ENCODE measurements at places on chromosomes 6 and 20. TPM values are rescaled to one million over a fixed set of nuclear protein-coding genes. Genes with fewer than 3 reads are reported as not detected.

DNA sequence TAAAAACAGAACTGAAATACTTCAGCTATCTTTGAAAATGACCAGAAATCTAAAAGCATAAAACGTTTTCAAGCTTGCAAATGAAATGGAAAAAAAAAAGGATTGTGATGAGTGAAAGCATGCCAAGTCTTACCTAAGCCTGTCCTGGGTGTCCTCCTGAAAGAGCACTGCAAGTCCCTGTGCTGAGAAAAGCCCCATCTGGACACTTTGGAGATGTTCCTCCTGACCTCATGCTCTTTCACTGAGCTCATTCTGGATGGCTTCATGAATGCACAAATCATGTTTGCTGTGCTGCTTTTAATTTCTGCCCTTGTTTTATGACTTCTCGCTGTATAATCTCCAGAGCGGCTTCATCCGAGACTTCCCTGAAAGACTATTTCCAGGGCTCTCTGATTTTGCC, 136.0 kb downstream of the SOD2 start:
- no peak for DNase-seq

The SLC24A3 gene
- not detected for total RNA-seq

GRCh38 chr6:26362836-26363220, 2.2 kb upstream of the BTN3A2 start:
- no peak for DNase-seq

DNA sequence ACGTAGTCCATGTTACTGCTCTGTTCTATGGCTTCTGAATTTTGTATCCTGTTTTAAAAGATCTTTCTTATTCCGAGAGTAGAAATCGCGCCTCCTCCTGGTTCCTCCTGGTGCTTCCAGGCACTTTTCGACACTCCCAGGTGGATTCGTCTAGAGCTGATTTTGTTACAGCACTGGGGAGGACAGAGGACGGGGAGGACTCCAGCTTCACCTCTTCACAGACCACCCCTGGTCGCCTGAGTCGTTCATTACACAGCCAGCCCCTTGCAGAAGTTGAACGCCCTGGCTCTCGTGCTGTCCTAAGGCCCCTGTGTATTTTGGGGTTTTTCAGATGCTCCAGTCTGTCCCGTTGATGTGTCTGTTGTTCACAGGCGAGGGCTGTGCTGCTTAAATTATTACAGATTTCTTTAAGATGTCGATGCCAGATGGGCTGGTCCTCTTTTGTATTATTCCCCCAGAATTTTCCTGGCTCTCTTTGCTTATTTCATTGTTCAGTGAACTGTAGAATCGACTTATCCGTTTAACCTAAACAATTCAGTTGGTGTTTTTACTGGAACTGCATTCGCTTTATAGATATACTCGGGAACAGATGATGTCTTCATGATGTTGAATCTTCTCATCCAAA, 30.5 kb downstream of the COL20A1 start:
- no peak for DNase-seq

DNA sequence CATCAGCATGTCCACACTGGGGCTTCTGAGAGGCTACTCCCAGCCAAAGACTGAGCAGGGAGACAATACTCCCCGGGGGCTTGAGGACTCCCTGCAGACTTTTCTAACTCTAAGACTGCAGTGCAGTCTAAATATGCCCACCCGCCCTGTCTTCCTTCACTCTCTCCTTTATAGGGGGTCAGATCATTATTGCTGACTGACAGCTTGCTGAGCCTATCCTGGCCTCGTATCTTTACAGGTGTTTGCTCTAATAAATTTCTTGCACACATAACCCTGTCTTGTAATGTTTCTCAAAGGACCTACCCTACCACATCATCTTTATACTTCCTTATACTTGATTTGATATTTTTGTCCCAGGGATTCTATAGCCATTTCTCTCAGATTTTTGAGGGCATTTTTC, 39.4 kb upstream of the MOCS1 start:
- DNase-seq: no peak

The MCM8 gene
- 31.4 TPM for total RNA-seq

GRCh38 chr20:35446356-35447078, 8.5 kb upstream of the GDF5 start:
- no peak for DNase-seq

The LPIN3 gene
- total RNA-seq: 0.37 TPM

The MOXD1 gene
- total RNA-seq: 0.45 TPM

DNA sequence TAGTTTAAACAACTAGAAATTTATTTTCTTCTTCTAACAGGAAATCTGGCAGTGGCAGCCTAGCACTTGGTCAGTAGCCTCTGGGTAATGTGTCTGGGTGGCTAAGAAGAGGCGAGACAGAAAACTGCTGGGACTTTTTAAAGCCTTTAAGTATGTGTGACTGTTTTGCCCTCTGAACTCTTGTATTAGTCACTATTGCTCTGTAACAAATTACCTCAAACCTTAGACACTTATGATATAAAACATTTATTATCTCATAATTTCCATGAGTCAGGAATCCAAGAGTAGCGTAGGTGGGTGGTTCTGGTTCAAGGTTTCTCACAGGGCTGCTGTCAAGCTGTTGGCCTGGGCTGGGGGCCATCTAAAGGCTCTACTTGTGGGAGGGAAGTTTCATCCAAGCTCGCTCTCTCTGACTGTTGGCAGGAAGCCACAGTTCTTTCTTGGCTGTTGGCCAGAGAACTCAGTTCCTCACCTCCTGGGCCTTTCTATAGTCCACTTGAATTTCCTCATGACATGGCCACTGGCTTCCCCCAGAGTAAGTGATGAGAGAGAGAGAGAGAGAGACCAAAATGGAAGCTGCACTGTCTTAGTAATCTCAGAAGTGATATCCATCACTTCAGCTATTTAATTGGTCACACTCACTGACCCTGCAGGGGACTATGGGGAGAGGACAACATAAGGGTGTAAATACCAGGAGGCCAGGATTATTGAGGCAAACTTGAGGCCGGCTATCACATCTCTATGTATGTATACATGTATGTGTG, 17.4 kb upstream of the TBC1D22B start:
- peak; percentile 71 for DNase-seq

DNA sequence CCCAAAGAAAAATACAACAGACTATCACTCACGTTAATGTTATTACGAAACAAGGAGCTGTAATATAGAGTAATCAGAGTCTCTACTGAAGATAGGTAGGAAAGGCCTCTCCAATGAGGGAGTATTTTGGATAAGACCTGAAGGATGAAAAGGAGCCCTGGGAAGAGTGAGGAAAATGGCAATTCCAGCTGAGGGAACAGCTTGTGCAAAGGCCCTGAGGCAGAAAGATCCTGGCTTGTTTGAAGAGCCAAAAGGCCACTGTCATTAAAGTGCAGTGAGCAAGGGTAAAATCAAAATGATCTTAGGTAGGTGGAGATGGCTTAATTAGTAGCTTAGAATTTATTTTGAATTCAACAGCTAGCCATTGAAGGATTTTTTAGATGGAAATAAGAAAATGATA, 138.6 kb downstream of the KHDC1L start:
- no peak for DNase-seq

The MRPL18 gene
- 87.0 TPM for total RNA-seq

DNA sequence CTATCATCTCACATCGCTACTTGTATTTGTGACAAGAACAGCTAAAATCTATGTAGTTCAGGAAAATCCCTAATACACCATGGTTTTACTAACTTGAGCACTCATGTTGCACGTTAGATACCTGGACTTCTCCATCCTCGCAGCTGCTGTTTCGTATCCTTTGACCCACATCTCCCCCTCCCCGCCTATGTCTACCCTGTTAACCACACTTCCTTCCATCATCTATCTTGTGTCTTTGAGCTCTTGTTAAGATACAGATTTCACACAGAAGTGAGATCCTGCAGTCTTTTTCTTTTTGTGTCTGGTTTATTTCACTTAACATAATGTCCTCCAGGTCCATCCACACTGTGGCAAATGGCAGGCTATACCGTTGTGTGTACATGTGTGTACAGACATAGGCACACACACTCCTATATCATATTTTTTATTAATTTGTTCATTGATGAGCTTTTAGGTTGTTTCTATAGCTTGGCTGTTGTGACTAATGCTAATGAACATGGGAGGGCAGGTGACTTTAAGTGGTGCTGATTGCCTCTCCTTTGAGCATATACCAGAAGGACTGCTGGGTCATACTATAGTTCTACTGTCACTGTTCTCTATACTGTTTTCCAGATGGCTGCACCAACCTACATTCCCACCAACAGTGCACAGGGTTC, 117.8 kb downstream of the WDR27 start:
- no peak for DNase-seq

DNA sequence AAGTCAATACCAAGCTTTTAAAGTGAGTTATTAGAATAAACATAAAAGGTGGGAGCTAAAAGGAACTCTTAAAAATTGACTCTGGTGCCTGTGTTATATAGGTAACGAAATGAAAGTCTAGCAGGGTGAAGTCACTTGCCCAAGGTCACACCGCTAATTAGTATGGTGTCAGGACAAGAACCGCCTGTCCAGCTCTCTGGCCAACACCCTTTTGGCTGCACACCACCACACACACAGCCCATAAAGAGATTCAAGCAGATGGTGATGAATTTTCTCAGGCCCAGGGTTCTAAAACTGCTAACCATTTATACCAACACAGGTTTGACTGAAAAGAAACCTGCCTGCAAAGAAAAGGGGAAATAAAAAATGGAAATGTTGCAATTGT, 20.2 kb downstream of the GFOD1 start:
- no peak for DNase-seq

The GATA5 gene
- total RNA-seq: not detected

The GTSF1L gene
- not detected for total RNA-seq

The CLPSL2 gene
- not detected for total RNA-seq

- no peak for DNase-seq
Measured at GRCh38 chr6:7697820-7698623, 27.9 kb upstream of the BMP6 start.

DNA sequence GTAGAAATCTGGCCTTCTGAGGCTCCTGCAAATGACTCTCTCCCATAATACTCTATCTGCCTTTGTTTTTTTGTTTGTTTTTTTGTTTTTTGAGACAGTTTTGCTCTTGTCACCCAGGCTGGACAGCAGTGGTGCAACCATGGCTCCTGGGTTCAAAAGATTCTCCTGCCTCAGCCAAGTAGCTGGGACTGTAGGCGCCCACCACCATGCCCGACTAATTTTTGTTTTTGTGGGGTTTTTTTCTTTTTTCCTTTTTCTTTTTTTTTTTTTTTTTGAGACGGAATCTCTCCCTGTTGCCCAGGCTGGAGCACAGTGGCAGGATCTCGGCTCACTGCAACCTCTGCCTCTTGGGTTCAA, 16.6 kb upstream of the STK38 start:
- DNase-seq: no peak

- no peak for DNase-seq
Measured at GRCh38 chr6:14464716-14465115, 347.1 kb downstream of the CD83 start.

GRCh38 chr20:1391640-1392442, 1.0 kb downstream of the FKBP1A start:
- peak; percentile 55 for DNase-seq

The IL20RA gene
- not detected for total RNA-seq

DNA sequence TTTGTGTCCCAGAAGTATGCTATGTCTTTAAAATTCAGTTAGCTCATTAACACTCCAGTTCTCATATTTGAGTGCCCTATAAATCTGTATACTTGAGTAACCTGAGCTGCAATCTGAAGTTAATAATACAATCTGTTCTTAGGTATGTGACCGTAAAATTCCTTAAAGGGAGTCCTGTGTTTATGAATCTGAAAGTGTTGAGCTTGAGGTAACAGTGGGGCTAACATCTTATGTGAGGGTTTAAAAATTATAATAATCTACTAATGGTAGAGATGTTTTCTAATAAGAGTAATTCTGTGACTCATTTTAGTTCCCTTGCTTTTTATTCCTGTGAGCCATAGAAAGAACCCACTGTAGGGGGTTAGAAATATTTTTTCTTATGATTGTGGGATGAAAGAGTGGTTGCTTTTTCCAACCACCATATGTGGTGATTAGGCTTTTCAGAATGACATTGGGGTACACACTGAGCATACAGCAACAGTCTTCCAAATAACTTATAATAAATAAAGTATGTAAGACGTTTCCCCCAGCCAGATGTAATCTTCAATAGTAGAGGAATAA, 121.2 kb downstream of the BCKDHB start:
- no peak for DNase-seq

GRCh38 chr20:6152777-6153176, 29.9 kb upstream of the FERMT1 start:
- DNase-seq: no peak

- no peak for DNase-seq
Measured at GRCh38 chr20:7775072-7775471, 165.2 kb downstream of the HAO1 start.

DNA sequence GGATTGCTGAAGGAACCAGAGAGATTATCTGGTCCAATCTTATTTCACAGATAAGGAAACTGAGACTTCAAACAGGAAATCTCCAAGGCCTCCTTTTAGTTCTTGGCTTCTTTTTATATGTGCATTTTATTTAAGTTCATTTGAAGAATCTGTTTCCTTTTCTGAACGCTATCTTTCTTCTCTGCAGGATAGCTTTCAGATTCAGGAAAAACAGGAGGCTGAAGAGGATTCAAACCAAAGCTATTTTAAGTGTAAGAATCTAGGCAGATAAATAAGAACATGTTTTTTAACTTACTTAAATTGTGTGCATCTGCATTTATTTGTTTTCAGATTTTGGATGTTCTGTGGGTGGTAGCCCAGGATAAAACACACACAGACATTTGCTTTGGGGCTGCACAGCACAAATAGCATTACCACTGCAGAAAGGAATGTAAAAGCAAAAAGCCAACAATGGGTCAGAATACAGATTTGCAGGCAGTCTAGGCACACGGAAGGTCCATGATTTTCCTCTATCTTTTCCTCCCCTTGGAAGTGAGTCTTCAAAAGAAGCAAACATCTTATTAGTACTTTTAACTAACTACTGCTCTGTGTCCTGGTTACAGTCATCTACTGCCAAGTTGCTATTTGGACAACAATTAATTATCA, 188.8 kb upstream of the TBX18 start:
- DNase-seq: no peak

The EYS gene
- not detected for total RNA-seq

DNA sequence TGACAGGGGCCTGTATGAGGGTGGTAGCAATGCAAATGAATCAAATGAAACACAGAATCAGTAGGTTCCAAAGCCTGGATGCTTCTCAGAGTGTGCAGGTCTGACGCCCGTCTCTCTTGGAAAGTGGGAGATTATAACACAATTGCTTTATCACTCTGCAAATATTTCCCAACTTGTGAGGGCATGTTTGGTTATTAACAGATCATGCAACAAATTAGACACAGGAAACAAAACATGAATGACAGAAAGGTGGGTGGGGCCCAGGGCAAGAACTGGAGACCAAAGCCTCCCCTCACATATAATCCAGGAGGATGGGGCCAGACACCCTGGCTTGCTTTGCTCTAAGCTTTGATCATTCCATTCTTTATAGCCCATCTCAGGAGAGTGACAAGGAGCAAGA, 108.6 kb upstream of the MRPS10 start:
- no peak for DNase-seq

- no peak for DNase-seq
Measured at GRCh38 chr6:137136065-137136464, 37.4 kb downstream of the IL22RA2 start.

- DNase-seq: no peak
Measured at GRCh38 chr6:52013035-52013434, 74.4 kb downstream of the PKHD1 start.

The TAP2 gene
- total RNA-seq: 258 TPM

GRCh38 chr6:40477246-40478126, 109.7 kb downstream of the LRFN2 start:
- peak; percentile 62 for DNase-seq

GRCh38 chr20:32386091-32386490, 28.0 kb downstream of the ASXL1 start:
- DNase-seq: no peak

The L3MBTL1 gene
- total RNA-seq: 9.6 TPM

The TSPO2 gene
- total RNA-seq: not detected

Measured in activated CD8-positive, alpha-beta memory T cell treated with anti-CD3 and anti-CD28 coated beads, Interleukin-2, amount 10 ng/mL, durations not matched to agents 7 days and 5 days (primary cell).